ENCODE measurements at places on chromosomes 1 and 21.

- DNase-seq: no peak
These were observed 518 bp upstream of the PLCH2 start for GRCh38 chr1:2475571-2475970.

GRCh38 chr1:184745929-184746638, 8.6 kb downstream of the EDEM3 start:
- no peak for DNase-seq

- peak; percentile 11 for DNase-seq
These were observed 60.3 kb downstream of the GALNT2 start for GRCh38 chr1:230127105-230128054.

- DNase-seq: no peak
These were observed 4.3 kb downstream of the AMPD1 start for GRCh38 chr1:114691061-114691460.

DNA sequence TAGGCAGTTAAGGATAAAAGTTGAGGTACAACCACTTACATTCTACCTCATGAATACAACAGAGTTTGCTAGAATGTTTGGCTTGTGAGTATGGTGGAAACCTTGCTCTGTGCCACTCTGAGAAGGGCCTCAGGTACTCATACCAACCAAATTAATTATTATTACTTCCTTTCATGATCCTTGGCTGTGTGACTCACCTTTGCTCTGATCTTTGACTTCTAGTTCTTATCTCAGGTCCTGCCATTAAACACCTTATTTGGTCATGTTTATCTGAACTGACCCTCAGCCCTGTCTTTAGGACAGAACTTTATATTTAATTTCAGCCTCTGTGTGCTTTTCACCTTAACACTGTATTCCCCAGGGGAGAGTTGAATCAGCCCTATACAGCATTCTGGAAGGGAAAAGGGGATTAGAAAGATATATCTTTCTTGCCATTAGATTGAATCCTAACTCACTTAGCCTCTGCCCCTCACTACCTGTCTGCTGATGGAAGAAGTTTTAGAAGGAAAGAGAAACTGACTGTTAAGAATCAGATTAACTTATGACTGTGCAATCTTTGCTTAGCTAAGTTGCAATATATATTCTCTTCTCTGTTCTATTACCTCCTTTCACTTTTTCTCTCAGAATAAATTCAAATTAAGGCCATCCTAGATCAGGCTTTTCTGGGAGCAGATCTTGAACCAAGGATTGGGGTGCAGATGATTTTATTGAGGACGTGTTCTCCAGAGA, 260.4 kb upstream of the DPYD start:
- no peak for DNase-seq

DNA sequence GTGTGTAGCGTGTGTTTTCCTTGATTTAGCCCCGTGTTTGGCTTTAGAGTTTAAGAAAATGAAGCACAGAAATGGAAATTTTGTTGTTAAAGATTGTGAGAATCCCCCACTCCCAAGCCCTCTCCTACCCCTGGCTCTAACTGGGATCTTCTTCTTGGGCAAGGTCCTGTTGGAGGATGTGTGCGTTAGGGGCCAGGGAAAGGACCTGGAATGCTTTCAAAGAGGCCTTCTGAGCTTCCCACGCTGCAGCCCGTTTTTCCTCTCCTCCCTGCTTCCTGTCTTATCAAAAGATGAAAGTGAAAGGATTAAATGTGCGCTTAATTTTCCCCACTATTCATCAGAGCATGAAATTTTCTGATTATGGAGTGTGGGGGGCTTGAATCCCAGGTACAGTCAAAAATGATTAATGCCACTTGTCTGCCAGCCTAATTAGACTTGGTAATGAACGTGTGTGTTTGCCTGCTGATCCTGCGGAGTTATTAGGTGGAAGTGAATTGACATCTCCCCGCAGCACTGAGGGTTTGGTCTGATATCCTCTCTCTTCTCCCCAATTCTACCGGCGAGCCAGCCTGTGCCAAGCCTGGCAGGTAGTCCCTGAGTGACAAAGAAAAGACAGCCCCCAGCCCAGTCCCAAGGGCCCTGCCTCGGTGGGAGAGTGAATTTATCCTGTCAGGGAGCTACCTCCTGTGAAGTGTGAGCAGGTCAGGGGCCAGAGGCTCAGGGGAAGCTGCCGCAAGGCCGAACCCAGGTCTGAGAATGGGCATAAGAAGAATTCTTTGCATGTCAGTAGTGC, 4.9 kb downstream of the RASSF5 start:
- no peak for DNase-seq

GRCh38 chr1:10338047-10338446, 60.8 kb upstream of the PGD start:
- no peak for DNase-seq

DNA sequence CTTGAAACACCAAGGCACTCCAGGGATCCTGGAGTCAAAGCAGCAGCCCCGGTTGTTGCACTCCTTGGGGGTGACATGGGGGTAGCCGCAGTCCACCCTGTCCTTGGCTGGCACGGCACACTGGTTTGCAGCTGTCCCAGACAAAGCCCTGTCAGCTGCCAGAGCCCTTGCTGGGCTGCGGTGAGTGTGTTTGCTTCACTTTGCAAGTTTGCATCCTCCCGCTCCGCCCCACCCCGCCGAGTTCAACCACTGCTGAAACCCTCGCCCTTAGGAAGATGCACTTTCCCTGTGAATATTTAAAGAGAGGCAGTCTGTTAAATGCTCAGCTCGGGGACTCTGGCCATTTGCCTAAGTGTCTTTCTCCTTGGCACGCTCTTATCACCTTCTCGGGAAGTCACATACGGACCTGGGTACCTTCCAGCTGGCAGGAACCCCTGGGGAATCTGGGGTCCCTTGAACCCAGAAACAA, 1.7 kb downstream of the TFF3 start:
- no peak for DNase-seq

DNA sequence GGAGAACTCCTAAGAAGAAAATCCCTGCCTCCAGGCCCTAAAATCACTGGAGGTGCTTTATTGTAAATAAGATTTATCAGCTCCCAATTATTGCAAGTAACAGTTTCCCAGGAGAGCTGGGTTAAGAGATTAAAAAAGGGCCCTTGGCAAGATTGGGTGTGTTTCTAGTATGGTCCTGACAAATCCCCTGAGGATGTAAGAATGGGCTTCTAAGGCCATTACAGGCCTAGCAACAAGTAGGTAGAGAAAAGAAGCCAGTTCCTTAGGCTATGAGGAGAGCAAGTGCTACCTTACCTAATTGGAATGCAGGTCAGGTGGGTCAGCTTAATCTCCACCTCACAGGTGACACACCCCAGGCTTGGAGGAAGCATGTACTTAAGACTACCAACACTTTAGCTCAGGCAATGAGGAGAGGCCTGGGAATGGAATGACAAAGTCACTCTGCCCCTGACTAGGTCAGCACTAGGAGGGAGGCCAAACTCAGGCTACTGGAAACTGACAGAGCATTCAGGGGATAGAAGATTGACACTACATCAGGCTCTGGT, 6.8 kb upstream of the OTUD7B start:
- no peak for DNase-seq

DNA sequence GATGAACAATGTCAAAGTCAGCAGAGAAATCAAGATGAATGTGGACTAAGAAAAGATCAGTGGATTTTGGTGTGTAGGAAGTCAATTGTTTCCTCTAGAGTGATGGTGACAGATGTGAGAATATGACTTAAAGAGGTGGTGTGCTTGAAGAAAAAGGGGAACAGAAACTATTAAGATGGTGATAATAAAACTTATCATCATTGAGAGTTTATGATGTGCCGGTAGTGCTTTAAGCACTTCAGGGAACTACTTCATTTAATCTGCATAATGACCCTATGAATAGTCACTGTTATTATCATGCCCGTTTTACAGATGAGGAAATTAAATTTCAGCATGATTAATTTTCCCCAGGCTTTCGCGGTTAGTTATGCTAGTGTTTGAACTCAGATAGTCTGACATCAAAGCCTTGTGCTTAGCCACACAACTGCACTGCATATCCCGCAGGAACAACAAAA, 246.9 kb upstream of the LRRC7 start:
- DNase-seq: no peak

DNA sequence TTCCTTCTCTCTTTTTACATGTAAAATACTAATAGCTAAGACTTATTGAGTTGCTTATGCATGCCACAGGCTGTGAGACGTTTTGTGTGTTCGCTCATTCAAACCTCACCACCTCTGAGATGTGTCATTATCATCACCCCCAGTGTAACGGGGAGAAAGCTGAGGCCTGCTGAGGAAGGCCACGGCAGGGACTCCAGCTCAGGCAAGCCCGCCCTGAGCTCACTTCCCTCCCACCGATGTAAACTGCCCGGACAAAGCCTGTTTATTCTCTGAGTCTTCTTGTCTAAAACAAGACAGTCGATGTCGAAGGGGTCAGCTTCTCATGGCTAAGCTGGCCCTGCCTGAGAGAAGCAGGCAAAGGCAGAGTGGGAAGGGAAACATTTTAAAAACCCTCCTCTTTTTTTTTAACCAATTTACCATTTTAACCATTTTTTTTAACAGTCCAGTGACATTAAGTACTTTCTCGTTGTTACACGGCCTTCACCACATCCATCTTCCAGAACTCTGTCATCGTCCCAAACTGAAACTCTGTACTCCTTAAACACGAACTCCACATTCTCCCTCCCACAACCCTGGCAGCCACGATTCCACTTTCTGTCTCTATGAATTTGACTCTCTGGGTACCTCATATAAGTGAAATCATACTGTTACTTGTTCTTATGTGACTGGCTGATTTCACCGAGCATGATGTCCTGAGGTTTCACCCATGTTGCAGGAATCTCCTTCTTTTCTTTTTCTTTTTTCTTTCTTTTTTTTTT, 204.8 kb upstream of the GALNT2 start:
- DNase-seq: no peak

GRCh38 chr1:161099090-161099802, 1.1 kb downstream of the KLHDC9 start:
- DNase-seq: no peak

DNA sequence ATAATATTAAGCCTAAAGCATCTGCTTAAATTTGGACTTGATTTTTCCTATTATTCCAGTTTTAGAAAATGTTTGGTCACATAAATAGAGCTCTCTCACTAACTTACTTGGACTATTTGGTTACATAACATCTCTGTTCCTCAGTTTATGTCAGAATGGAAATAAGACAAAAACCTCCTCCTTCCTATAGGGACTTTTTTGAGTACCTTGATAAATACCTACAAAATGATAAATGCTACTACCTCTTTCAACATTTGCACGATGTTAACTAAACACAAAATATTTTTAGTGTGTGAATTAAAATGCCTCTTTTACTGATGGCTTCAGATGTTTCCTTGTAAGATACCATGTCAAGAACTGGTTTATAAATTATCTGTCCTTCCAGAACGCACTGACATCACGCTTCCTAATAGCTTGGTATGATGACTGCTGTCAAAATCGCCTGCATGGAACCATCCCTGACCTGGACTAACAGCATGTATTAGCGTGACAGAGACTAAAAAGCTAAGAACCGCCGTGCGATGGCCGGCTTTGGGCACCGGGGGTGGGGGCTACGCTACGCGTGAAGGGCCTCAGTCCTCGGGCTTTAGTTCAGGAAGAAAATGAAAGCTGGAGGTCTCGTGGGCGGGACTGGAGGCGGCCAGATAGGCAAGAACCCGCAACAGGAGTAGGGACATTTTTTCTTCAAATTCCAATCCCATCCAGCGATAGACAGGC, 133.2 kb upstream of the BARHL2 start:
- no peak for DNase-seq

DNA sequence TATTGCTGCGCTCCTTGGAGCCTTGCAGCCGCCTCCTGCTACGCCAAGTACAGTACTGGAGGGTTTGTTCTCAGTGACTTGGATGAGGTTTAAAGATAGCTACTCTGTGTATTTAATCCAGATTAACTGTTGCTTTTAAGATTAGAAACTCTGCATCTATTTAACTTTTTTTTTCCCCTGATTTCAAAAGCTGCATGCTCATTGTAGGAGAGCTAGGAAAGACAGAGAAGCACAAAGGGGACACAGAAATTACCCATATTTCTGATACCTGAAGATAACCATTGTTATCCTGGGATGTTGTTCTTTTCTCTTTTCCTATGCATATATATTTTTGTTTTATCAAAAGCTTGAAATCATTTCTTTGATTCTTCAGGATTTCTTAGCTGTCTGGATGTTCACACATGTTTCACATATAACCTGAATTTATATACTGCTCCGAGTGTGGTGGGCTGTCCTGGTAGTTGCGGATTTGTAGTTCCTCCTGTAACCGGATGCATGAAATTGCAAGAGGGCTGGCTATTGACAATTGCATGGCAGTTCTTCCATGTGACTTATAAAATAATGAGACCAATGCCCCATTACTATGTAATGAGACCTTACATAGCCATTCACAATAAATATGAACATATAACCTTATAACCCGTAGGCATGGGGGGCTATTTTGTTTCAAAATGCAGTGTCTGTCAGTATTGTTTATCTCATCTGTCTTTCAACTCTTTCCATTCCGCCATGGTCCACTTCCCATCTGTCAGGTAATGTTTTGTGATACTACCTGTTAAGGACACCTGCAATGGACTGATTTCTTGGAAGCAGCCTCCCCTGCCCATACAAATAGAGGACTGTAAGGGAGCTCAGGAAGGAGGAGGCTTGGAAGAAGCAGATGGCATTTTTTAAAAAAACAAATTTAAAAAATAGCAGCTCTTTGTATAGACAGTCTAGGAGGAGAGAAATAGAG, 1.4 kb downstream of the RAVER2 start:
- no peak for DNase-seq

DNA sequence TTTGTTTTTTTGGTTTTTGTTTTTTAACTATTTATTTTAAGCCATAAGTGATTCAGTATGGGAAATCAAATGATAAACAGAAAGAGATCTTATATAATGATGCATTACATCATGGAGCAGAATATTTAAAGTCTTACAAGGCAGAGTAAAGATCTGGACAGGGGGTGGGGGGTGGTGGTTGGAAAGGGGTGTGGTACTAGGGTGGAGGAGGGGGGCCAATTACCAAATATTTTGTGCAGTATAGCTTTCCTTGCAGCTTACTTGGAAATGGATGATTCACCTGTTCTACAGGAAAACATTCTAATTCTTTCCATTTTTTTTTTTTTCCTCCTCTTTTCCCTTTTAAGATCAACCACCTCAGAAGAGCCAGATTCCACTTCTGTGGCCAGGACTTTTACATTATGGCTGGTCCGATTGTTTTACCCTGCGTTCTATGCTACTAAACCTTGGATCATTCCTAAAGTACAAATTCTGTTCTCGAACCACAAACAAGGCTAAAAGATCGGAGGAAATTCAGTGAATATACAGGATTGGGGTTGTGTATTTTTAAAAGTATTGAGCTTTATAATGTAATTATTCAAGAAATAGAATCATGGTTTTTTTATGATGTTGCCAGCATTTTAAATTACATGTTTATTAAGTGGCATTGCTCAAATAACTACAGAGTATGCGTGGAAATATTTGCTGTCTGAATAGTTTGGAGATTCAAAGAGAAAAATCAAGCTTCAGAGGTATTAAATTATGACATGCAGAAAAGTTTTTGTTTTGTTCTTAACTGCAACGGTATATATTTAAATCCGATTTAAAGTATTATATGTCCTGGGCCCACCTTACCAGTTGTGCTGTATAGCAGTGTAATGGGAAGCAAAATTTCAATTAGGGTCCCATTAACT, 859.5 kb downstream of the USP25 start:
- DNase-seq: no peak

DNA sequence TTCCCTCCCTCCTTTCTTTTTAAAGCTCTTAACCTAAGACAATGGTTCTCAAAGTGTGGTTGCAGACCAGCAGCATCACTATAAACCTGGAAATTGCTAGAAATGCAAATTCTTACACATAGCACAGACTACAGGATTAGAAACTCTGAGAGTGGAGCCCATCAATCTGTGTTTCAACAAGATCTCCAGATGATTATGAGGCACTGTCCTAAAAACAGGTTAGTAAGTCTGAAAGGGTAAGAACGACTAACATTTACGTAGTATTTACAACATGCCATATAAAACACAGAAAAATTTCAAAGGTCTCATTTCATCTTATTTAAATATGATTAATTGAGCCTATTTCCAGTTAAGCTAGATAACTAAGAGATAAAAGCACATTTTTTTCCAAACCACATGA, 138.8 kb downstream of the COP1 start:
- DNase-seq: no peak

All from stimulated activated CD8-positive, alpha-beta memory T cell treated with anti-CD3 and anti-CD28 coated beads, Interleukin-15, amount 100 ng/mL, for 1 hour (primary cell).